ENCODE measurements at places on chromosomes 1 and 21.

DNA sequence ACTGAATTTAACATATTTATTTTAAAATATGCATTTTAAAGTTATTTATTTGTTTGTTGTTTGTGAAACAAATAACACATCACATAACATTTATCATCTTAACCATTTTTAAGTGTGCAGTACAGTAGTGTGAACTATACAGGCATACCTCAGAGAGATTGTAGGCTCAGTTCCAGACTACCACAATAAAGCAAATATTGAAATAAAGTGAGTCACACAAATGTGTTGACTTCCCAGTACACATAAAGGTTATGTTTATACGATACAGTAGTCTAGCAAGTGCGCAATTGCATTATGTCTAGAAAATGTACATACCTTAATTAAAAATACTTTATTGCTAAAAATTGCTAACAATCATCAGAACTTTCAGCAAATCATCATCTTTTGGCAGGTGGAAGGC is 739.4 kb upstream of the ADGRL4 start:
- DNase-seq, result no peak

- peak; percentile 39 for DNase-seq
Observed at GRCh38 chr21:36806103-36806502, 107.2 kb downstream of the SIM2 start.

- peak; percentile 19 for DNase-seq
Observed at GRCh38 chr1:52240592-52241210, 98.8 kb downstream of the ZFYVE9 start.

- no peak for DNase-seq
Observed at GRCh38 chr1:240466509-240466908, 145.4 kb downstream of the GREM2 start.

DNA sequence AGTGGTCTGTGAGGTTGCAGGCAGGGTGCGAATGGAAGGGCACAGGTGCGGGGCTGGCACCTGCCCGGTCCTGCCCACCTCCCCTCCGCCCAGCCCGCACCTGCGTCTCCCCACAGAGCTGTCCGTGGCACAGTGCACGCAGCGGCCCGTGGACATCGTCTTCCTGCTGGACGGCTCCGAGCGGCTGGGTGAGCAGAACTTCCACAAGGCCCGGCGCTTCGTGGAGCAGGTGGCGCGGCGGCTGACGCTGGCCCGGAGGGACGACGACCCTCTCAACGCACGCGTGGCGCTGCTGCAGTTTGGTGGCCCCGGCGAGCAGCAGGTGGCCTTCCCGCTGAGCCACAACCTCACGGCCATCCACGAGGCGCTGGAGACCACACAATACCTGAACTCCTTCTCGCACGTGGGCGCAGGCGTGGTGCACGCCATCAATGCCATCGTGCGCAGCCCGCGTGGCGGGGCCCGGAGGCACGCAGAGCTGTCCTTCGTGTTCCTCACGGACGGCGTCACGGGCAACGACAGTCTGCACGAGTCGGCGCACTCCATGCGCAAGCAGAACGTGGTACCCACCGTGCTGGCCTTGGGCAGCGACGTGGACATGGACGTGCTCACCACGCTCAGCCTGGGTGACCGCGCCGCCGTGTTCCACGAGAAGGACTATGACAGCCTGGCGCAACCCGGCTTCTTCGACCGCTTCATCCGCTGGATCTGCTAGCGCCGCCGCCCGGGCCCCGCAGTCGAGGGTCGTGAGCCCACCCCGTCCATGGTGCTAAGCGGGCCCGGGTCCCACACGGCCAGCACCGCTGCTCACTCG is 23.3 kb downstream of the FTCD start:
- DNase-seq, result no peak

GRCh38 chr1:5845376-5845775 is 146.8 kb downstream of the NPHP4 start:
- DNase-seq, result peak; percentile 22

DNA sequence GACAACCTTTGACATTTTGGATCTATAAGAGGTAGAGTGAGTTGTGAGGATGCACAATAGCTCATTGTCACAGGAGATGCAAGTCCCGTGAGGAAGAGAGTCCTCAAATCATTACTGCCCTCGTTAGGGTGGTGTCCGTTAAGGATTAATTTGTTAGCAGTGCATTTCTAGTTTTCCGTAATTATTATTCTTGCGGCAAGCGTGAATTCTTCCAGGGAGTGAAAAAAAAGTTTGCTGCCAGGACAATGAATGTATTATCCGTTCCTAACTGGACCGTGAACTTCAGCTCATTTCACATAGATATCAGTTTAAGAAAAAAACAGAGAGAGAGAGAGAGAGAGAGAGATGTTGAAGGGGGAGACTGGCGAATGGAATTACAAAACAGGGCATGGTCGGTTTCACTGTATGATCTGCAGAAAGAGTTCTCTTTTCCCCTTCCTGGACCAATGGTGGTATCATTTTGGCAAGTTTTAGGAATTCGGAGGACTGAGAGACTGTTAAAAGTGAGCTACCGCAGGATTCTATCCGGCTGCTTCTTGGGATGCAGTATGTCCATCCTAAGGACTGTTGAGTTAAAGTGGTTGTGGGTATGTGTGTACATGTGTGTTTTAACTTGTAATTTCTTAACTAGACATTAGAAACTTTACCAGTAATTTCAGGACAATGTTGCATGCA is 216.0 kb upstream of the NFIA start:
- no peak for DNase-seq

- no peak for DNase-seq
Observed at GRCh38 chr1:151563376-151563775, 23.3 kb downstream of the TUFT1 start.

DNA sequence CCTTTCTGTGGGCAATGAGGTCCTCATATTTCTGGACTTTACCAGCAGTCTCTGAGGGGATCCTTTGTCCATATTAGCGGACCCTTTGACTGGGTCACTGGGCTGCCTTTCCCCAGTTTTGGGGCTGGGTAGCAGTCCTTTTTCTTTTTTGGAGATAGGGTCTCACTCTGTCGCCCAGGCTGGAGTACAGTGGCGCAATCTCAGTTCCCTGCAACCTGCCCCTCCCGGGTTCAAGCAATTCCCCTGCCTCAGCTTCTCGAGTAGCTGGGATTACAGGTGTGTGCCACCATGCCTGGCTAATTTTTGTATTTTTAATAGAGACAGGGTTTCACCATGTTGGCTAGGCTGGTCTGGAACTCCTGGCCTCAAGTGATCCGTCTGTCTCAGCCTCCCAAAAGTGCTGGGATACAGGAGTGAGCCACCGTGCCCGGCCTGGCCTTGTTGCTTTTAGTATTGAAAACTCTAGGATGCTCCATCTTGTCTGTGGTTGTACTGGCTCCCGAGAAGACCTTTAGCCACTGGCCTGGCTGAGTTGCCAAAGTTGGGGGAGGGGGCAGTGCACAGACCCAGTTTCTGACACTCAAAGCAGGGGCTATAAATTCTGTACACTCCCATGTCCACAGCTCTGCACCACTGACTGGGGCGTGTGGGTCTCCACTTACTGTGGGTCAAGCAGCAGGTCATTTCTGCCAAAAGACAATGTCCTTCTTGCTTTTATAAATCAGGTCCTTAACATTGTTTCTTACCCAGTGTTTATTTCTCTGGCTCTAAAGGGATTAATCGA is 33.1 kb downstream of the MAN1C1 start:
- no peak for DNase-seq

- no peak for DNase-seq
Observed at GRCh38 chr1:242086706-242087105, 87.8 kb upstream of the MAP1LC3C start.

GRCh38 chr1:26372039-26372438 is 511 bp downstream of the ZNF683 start:
- peak; percentile 72 for DNase-seq

GRCh38 chr1:28551381-28551780 is 1.5 kb upstream of the TRNAU1AP start:
- DNase-seq, result no peak

DNA sequence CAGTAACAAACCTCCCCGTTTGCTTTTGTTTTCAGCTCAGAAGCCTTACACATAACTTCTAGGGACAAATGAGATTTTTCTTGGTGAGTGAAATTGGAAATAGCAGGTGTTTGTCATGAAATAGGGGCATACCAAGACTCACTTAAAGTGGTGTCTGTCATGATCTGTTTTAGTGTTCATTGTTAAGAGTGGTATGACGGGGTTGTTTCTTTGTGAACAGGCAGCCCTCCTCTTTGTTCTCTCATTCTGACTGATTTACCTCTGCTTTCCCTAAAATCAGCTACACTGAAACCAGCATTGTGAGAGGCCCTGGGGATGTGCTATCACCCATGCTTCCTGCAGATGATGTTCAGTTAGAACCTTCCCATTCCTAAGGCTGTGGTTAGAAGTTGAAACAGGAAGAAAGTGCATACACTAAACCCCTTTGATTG is 2.5 kb upstream of the ERO1B start:
- DNase-seq, result no peak

DNA sequence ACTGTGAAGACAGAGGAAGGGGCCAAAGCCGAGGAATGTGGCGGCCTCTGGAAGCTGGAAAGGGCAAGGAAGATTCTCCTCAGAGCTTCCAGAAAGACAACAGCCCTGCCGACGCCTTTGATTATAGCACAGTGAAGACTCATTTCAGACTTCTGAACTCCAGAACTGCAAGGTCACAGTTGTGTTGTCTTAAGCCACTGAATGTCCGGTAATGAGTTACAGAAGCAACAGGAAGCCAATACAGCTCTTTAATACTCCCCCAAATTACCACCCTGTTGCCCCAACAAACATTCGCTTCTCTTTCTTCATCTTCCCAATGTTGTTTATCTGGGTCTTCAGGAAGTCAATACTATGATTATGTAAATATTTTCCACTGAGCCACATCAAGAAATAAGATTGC is 44.0 kb downstream of the ETS2 start:
- no peak for DNase-seq

DNA sequence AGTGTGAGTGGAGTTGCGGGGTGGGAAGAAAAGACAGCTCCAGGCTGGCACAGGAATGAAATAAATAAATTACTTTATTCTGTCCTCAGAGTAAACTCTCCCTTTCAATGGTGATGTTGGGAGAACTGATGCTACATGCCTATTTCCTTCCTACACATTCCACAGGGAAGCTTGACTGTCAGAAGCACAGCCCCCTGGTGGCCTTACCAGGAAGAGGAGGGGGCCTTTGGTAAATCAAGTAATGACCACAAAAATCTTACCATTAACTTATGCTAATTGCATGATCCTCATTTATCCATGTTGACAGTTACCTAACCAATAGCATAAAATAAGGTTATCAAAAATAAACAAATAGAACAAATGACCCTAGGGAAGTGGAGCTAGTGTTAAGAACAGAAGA is 605.0 kb upstream of the PKN2 start:
- peak; percentile 18 for DNase-seq

DNA sequence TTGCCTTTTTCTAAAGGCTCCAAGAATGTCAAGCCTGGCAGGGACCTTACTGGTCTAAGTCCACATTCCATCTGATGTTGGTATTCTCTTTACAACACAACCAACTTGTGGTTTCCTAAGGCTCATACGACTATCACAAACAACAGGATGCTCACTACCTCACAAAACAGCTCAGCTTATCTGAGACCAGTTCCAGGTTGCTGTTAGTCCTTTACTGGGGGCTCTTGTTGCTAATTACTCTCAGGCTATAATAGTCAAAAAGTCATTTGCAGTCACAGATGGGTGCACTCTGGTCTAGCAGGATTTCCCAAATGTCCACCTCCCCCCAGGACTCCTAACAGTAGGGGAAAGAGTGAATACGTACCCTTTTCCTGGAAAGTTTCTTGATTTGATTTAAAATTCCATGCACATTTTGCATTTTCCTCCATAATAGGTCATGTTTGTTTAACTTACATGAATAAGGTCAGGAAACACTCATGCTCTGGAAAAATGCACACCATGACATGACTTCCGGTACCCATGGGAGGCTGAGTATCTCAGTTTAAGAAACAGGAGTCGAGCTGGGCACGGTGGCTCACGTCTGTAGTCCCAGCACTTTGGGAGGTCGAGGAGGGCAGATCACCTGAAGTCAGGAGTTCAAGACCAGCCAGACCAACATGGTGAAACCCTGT is 16.0 kb downstream of the LCK start:
- DNase-seq, result peak; percentile 72

- DNase-seq, result no peak
Observed at GRCh38 chr1:239841631-239842030, 250.1 kb upstream of the FMN2 start.

DNA sequence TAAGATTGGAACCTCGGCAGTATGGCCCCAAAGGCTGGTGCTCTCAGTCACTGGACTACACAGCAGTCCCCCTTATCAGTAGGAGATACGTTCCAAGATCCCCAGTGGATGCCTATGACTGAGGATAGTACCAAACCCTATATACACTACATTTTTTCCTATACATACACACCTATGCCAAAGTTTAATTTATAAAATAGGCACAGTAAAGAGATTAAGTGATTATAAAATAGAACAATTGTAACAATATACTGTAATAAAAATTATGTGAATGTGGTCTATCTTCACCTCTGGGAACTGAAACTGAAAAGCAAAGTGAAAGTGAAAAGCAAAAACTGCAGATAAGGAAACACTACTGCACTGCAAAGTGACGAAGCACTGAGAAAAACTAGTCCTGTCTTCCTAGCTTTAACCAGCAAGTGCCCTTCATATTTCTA is 96.8 kb downstream of the INTS7 start:
- DNase-seq, result no peak

DNA sequence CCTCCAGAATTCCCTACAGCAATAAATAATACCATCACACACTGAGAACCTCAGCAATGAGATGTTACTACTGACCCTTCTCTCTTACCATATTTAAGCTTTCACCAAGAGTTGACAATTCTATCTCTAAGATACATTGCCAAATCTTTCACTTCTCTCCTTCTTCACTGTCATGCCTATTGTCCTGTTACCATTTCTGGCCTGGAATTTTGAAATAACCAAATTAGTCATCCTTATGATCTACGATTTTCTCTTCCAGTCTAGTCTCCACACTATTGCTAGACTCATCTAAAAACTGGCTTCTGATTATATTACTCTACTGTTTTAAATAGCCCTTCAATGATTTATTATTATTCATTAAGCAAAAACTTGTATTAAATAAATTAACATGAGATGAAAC is 656.1 kb upstream of the ADGRL4 start:
- no peak for DNase-seq
